ENCODE measurements at places on chromosomes 11 and 22. TPM values are rescaled to one million over a fixed set of nuclear protein-coding genes. Genes with fewer than 3 reads are reported as not detected.

Gene GLYATL2
- not detected for total RNA-seq

Gene METTL15
- total RNA-seq = 10.7 TPM

Gene CBLIF
- not detected for total RNA-seq

Gene ZNF214
- 1.4 TPM for total RNA-seq

Gene C11orf65
- total RNA-seq = not detected

Gene MYRF
- not detected for total RNA-seq

Gene KDM4E
- not detected for total RNA-seq

Gene MS4A15
- total RNA-seq = not detected

Gene FLRT1
- total RNA-seq = 0.22 TPM

Gene ANO9
- total RNA-seq = 0.51 TPM

Gene GPR83
- not detected for total RNA-seq

Gene RASD2
- total RNA-seq = 0.16 TPM

Gene PLAAT3
- 278 TPM for total RNA-seq

Gene SHISA8
- total RNA-seq = not detected

Gene VWA5A
- total RNA-seq = 14.1 TPM

Gene KLHL22
- 48.8 TPM for total RNA-seq
